ENCODE measurements at places on chromosomes 6 and 20.

GRCh38 chr20:56860413-56860812 is 231.3 kb downstream of the TFAP2C start:
- no peak for DNase-seq

- no peak for DNase-seq
Observed at GRCh38 chr6:159943101-159943632, 25.7 kb upstream of the IGF2R start.

GRCh38 chr20:52295556-52295955 is 104.0 kb upstream of the ZFP64 start:
- DNase-seq, result no peak

GRCh38 chr6:106568530-106568929 is 60.8 kb downstream of the RTN4IP1 start:
- DNase-seq, result no peak

- DNase-seq, result no peak
Observed at GRCh38 chr6:74248966-74249365, 553.0 kb downstream of the CD109 start.

GRCh38 chr6:134093007-134093573 is 40.7 kb upstream of the SLC2A12 start:
- no peak for DNase-seq

Measured in mesothelial cell of epicardium (in vitro differentiated cells).